ENCODE measurements at places on chromosomes 2 and 18. TPM values are rescaled to one million over a fixed set of nuclear protein-coding genes. Genes with fewer than 3 reads are reported as not detected.

The RGPD8 gene
- polyA plus RNA-seq: 4.5 TPM

The DSC3 gene
- 2.6 TPM for polyA plus RNA-seq

The SOX11 gene
- polyA plus RNA-seq: 19.4 TPM

The CLHC1 gene
- 22.0 TPM for polyA plus RNA-seq

The MOGAT1 gene
- 0.24 TPM for polyA plus RNA-seq

The HOXD3 gene
- 25.3 TPM for polyA plus RNA-seq

The FTCDNL1 gene
- polyA plus RNA-seq: 1.2 TPM

The EMILIN2 gene
- 21.6 TPM for polyA plus RNA-seq

The ARHGEF33 gene
- polyA plus RNA-seq: 3.4 TPM

The POTEI gene
- polyA plus RNA-seq: 0.11 TPM

The SAG gene
- polyA plus RNA-seq: 0.05 TPM

The CHRNA1 gene
- polyA plus RNA-seq: 3.4 TPM

GRCh38 chr18:67400502-67401117 is 115.9 kb downstream of the DSEL start:
- DNase-seq: no peak

- DNase-seq: no peak
These were observed 125.9 kb downstream of the PLA2R1 start for GRCh38 chr2:159936471-159936870.

- peak; percentile 42 for DNase-seq
These were observed 45.6 kb downstream of the ZNF519 start for GRCh38 chr18:14086458-14087231.

DNA sequence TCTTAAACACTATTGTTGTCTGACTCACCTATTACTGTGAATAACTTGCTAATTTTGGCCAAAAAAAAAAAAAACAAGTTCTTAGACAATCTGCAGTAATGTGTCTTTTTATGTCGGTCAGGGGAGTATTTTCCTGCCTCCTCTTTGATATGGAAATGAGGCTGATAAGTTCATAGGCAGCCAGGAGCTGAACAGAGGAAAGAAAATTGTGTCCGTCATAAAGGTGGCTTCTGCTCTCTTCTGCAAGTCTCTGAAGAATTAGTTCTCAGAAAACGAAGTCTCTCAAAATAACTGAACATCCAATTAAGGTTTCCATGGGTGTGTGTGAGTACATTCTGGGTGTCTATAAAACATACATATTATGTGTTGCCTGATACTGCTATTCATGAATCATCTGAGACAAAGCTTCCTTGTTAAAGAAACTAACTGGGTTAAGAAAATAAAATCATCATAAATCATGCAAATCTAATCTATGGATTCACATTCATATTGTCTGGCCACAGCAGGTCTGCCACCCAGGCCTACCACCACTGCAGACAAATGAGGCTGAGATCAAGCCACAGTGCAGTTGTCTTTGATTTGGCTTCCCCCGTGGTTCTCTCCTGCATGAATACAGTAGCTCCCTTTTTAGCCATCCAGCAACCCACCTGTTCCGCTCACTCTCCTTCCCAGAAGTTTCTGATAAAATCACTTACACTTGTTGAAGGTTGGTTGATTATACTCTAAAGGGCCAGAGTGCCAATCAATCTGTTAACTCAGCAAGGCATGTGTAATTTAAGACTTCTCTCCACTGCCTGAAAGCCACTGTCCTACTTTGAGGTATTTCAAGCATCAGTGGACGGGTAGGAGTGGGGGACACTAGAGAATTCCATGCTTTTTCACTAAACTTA is 19.4 kb upstream of the SP5 start:
- DNase-seq: no peak

GRCh38 chr2:160334028-160334741 is 134.1 kb upstream of the ITGB6 start:
- no peak for DNase-seq

GRCh38 chr2:43518181-43518580 is 77.7 kb downstream of the THADA start:
- DNase-seq: no peak

DNA sequence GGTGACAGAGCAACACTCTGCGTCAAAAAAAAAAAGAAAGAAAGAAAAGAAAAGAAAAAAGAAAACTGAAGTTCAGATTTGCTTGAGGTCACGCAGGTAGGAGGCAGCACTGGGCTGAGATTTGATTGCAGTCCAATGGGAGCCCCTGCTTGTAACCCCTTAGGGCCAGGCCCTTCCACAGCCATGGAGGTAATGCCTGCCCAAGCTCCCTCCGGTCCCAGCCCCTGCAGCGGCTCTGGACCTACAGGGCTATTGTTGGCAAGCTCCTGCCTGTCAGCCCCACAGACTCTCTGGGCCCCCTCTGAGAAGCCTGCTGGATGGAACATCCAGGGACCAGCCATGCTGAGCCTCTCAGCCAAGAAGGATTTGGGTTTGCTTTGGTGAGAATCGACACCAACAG is 12.2 kb downstream of the ZFP36L2 start:
- DNase-seq: no peak

DNA sequence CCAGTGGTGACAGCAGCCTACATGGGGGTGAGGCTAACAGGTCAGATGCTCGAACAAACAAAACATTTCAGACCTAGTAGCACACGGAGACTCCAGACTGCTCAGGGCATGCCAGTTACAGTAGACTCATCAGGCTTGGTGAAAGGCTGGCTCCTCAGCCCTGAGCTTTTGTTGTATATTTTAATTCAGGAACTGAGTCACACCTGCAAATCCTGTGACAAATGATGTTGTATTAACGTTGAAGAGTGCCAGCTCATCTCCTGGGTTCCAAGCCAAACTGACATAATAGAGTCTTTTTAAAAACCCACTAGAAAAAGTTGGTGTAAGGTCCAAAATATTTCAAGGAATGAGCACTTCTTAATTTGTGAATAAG is 65.3 kb downstream of the C1D start:
- DNase-seq: no peak

GRCh38 chr2:3598912-3599854 is 4.3 kb downstream of the COLEC11 start:
- DNase-seq: no peak

DNA sequence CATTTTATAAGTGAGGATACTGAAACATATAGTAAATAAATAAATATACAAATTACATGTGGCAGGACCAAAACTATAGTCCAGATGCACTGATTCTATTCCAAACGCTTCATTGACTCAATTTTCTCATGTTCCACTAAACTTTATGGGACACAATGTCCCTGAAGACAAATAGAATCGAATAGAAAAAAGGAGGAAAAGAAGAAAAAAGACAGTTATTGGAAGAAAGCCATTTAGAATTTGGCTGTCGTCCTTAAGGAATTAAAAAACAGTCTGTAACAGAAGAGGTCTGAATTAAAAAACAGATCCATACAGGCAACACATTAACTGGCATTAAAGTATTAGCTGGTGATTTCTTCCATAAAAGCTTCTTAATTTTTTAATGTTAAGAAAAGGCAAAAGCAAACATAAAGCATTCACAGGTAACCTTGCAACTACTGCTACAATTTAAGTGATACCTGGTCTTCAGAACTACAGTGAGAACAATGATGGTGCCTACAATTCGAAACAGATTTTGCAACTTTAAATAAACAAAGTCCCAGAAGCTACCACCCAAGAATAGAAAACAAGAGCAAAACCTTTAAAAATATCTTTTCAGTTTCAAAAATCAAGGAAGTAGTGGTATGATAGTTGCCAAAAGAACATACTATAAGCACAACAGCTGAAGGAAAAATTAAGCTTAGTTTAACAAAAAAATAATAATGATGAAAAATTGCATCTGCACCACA is 17.4 kb upstream of the CHAC2 start:
- no peak for DNase-seq

GRCh38 chr2:144042751-144043150 is 477.2 kb downstream of the ZEB2 start:
- DNase-seq: no peak

GRCh38 chr2:121008975-121009374 is 273.3 kb downstream of the GLI2 start:
- no peak for DNase-seq

DNA sequence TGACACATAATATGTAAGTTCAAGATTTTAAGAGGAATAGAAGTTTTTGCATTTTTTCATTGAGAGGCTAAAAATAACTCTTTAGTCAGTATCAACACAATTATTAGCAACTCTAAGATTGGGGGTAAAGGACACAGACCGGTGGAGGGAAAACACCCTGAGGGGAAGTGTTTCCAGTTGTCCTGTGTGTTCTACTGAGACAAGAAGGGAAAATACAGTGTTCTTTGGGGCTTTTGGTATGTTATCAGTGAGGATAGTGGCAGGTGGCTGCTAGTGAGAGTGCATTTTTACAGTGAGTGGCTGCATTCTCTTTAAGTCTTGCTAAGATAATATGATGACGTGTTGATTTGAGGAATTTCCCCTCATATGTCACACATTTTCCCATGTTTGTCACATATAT is 507.5 kb downstream of the PARD3B start:
- no peak for DNase-seq

DNA sequence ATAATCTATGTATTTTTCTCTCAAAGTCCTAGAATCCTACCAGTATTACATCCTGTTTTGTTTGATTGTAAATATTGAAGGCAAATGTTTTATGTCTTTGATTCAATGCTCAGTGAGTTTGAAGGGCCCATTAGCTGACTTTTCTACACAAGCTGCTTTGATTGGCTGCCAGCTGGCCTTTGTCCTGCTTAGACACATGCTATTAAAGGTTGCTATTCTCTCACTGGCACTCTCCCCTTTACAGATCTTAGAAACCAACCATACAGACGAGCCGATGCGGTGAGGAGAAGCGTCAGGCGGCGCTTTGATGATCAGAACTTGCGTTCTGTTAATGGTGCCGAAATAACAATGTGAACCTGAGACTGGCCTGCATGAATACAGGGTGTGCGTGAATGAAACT is 69.7 kb downstream of the PRPF40A start:
- no peak for DNase-seq

GRCh38 chr2:7358865-7359447 is 441.7 kb downstream of the RNF144A start:
- DNase-seq: no peak

DNA sequence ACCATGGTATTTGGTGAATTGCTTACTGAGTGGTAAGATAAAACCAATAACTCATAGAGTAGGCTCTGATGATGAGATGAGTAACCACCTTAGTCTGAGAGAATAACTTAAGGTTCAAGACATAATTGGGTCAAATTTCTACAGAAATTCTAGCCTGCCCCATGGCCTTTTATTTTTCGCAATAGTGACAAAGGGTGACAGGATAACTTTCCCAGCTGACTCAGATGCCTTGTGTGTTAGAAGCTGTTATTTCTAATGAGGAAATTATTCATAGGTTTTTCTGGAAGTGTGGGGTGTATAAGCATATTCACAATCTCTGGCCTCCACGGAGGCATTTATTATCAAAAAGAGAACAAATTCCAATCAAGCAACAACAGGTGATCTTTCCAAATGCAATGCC is 159.0 kb downstream of the NUP35 start:
- DNase-seq: no peak

DNA sequence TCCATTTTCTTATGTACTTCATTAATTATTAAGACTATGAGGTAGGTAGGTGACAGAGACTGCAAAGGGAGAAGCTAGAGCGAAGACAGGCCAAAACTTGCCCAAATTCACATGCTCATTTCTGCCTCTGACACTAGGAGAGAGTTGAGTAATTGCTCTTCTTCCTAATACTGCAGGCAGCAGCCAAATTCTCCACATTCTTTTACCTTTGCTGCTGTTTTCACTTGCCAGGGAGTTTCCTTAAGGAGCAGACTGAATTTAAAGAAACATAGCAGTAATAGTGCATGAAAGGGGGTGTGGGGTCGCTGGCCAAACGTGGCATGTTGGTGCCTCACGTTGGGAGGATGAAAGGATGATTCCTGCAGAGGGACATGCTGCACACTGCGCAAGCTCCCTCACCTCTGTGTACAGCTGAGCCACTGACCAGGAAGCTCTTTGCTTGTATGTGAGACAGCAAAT is 12.3 kb downstream of the CRIM1 start:
- DNase-seq: no peak

- no peak for DNase-seq
These were observed 31.8 kb downstream of the CREB1 start for GRCh38 chr2:207561386-207562080.

DNA sequence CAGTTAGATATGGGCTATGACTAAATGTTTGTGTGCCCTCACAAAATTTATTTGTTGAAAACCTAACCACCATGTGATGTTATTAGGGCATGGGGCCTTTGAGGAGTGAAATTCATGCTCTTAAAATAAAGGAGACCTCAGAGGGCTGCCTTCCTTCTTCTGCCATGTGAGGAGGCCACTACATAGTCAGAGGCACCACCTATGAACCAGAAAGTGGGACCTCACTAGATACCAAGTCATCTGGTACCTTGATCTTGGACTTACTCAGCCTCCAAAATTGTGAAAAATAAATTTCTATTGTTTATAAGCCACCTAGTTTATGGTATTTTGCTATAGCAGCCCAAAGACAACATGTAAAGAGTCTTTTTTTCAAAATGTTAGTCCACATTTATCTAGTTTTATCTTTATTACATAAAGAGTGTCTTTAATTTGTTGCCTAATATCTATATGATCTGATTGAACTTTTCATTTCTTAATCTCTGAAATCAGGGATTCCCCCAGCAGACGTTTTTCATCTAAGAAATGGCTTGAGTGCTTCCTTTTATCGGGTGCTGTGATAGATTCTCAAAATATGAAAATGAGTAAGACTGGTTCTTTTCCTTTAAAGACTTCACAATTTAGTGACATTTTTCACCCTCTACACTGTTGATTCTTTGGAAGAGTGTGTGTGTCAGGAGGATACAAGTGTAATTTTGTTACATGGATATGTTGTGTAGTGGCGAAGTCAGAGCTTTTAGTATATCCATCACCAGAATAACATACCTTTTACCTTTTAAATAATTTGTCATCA is 34.2 kb downstream of the PMS1 start:
- no peak for DNase-seq

DNA sequence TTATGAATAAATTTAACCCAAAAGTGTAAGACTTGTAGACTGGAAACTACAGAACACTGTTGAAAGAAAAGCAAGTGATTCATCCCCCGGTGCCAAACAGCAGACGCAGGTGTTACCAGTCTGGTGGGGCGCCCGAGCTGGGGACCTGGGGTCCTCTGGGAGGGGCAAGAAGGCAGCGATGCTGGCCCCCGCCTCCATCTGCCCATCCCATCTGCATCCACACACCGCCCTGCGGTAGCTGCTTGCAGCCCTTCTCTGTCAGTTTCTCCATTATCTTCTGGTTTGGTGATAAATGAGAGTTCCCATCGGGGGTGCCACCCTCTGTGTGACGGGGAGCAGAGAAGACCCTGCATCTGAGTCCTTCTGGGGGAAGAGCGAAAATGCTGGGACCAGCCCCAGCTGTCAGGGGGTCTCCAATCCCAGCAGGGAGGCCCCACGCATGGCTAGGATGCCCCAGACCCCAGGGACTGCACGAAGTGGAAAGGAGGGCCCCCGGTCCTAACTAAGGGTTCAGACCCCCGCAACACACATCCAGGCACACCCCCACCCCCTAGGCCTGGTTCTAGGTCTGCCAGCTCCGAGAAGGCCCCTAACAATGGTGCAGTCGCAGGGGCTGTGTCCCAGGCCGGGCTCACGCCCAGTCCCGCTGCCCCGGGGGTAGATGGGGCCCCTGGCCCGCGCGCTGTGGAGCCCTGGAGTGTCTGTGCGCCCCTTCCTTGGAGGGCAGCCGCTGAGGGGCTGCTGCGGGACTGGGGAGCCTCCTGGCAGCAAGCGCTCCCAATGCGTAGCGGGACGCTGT is 686 bp upstream of the RGPD8 start:
- DNase-seq: no peak

GRCh38 chr2:27007416-27008374 is 25.1 kb upstream of the TMEM214 start:
- DNase-seq: no peak

- no peak for DNase-seq
These were observed 5.9 kb downstream of the SP9 start for GRCh38 chr2:174340400-174341292.

All from renal cortex interstitium (tissue), 15 donors.